Stimulated activated CD8-positive, alpha-beta memory T cell treated with anti-CD3 and anti-CD28 coated beads, Interleukin-15, amount 100 ng/mL, for 24 hours (primary cell): ENCODE measurements at places on chromosomes 2 and 18.

GRCh38 chr2:48249025-48249424 lies 280.9 kb upstream of the STON1 start:
- DNase-seq = no peak

- no peak for DNase-seq
Observed at GRCh38 chr2:134312482-134312881, 58.6 kb downstream of the MGAT5 start.

DNA sequence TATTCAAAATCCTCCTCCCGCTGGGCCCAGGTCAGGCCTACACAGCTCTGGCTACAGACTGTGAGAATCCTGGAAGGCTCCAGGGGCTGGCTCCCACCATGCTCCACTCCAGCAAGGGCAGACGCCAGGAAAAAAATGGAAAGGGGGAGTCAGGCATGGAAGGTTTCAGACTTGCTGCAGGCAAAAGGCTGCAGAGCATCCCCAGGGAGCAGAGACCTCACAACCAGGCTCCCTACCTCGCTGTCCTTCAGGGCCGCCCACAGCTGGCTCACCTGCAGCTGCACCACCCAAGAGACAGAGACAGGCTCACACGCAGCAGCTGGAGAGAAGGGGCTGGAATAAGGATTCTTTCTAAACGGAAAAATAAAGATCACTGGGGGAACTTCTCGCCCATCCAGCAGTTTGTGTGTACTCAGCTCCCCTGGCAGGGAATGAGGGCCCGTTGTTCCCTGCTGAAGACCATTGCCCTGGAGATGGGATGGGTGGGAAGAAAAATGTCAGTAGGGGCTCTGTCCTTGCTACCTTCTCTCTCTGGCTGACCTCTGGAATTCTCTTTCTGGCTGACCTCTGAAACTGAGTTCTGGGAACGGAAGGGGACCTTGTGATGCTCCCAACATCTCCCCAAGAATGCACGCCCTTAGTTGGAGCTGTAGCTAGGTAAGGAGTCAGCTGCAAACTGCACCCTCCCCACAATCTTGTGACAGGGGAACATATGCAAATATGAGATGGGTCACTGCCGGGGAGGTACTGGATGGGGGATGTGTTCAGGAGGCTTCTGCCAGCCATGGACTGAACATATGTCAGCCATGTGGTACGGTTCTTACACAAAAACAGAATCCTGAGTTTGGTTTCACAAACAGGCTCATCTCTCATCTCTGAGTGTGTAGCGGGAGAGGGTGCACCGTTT lies 34.5 kb downstream of the BCL2 start:
- no peak for DNase-seq

GRCh38 chr2:239598732-239599090 lies 197.9 kb upstream of the HDAC4 start:
- no peak for DNase-seq

DNA sequence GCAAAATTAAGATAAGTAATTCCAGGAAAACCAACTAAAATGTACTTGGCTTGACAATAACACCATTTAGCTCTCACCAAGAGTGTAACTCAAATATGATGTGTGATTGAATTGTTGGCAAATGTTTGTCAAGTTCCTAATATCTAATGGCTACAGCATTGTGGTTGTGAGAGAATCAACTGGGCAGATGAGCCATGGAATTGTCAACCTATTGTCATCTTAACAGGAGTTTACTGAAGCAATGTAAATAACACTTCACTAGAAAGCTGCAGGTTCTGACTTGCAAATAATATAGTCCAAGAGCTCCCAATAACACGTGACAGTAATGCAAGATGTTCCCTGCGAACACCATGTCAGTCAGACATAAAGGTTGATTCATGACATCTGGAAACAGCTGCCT lies 495.2 kb upstream of the MEIS1 start:
- no peak for DNase-seq

DNA sequence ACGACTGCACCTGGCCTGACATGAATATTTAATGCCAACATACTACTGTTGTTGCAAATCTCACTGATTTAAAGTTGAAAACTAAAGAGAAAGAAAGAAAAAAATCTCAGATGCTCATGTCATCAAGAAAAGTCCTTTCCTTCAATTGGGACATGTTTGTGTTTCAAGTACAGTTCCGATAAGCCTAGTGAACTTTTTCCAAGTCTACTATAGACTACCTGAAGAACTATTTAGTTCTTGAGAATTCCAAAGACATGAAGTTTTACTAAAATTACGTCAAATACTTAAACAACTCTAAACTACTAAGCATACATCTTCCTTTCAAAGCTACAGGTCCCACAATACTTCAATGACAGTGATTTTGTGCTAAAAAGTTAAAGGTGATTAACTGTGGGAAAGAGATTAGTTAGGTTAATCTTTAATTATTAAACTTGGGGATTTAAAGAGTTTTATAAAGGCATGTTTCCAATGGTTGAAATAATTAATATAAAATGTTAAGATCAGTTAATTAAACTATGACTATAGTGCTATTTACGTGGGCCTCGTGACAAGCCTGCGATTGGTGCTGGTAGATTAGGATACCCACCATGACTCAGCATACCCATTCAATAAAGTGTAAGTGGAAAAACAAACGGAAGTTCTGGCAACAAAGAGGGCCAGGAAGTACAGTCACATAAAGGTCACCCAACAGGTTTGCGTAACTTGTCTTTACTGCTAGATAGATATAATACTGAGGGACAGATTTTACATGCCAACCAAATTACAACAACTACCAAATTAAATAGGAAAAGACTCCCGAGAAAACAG lies 55.5 kb downstream of the SEPTIN10 start:
- DNase-seq = no peak

GRCh38 chr18:28013066-28013465 lies 163.9 kb downstream of the CDH2 start:
- DNase-seq = no peak

GRCh38 chr2:85886590-85886989 lies 2.2 kb downstream of the ST3GAL5 start:
- peak; percentile 6 for DNase-seq

- no peak for DNase-seq
Observed at GRCh38 chr2:221752781-221753180, 180.7 kb upstream of the EPHA4 start.

- DNase-seq = no peak
Observed at GRCh38 chr2:83703598-83703997, 755.5 kb downstream of the SUCLG1 start.

- no peak for DNase-seq
Observed at GRCh38 chr2:64491426-64491825, 32.7 kb upstream of the AFTPH start.

GRCh38 chr2:240797500-240797895 lies 22.5 kb downstream of the KIF1A start:
- DNase-seq = no peak

DNA sequence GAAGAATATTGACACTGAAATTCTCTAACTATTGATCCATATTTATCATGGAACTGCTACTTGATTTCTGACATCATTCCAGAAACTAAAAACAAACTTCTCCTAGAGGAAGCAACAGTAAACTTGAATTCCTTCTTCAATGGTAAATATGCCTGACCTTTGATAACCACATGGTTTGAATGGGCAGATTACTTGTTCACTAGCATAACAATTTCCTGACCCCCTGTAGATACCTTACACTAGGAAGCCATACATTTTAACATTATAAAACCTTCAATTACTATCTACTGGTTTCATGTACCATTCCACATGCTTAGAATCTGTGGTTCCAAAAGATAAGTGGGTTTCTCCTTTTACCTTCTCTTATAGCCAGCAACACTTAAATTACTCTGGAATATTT lies 36.5 kb upstream of the DSG1 start:
- no peak for DNase-seq

DNA sequence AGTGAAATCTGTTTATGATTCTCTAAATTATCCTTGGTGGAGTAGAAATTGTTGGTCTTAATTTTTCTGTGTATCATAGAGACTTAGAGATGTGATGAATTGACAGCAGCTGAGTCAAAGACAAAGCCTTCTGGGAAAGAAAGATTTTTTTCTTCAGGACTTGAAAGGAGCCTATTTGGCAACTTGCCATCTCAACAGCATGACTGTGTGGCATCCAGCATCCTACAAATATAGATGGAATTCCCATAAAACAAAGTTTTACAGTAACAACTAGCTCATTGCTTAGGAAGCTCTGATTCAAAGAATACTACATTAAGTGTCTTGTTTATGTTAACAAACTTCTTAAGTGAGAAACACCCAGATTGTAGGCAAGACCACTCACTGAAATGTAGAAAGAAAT lies 79.2 kb upstream of the SETBP1 start:
- no peak for DNase-seq

DNA sequence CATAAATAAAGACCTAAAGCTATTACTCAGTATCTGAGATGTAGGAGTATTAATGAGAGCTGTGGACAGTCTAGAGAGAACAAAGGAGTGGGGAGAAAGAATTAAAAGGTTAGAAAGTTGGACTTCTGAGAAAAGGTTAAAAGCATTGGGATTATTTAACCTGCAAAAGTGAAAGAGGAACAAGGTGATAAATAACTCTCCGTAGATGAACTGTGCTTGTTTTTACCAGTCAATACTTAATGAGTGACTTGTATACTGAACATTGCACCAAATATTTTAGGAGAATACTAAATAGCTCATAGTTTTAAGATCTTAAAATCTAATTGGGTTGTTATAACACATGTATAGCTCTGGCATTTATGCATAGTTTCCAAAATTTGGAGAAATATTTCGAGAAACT lies 137.5 kb downstream of the GPD2 start:
- no peak for DNase-seq

DNA sequence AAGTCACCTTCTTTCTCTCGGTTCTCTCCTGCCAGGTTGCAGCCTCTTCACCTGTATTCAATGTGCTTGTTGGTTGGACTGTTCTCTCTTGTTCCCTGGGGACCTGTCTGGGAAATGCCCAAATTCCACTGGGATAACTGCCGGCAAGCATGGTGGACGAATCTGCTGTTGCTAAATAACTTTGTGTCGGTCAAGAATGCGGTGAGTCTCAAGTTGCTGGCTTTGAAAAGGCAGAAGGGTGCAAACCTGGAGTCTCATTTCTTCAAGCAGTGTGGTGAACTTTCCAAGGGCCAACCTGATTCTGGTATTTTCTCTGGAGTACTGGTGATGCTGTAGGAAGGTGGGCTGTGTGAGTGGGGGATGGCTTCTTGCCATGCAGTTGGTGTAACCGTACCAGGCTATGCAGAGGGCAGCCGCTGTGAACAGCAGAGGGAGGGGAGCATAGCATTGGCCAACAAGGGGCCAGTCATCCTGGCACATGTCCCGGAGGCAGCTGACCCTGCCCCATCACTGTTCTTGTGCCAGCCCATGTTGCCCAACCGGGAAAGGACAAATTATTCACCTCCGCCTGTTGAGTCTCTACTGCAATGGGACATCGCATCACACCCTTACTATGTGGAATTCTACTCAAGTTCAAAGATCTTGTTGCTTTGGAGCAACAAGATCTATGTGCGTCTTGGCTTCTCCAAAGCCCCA lies 88.1 kb upstream of the SEC11C start:
- DNase-seq = no peak

- DNase-seq = no peak
Observed at GRCh38 chr2:12435430-12436222, 281.1 kb upstream of the TRIB2 start.

DNA sequence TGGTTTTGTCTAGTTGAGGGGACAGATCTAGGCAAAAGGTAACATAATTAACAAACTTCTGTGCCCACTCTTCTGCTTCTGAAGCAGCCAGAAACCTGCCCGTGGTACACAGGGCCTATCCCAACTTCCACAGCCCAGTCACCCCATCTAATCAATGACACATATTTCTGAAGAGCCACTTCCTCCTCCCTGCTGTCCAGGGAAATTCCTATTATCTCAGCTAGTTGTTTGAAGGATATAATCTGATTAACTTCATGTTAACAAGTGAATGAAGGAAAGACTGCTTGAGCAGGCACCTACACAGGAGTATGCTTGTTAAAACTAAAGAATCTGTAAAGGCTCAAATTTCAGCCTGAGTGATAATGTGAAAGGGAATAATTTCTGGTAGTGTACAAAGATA lies 61.4 kb downstream of the CCDC148 start:
- DNase-seq = no peak

- no peak for DNase-seq
Observed at GRCh38 chr2:27973592-27973991, 83.1 kb downstream of the BABAM2 start.

- no peak for DNase-seq
Observed at GRCh38 chr2:19733951-19734425, 167.8 kb downstream of the TTC32 start.

- DNase-seq = no peak
Observed at GRCh38 chr18:39464006-39464405, 1898.4 kb upstream of the CELF4 start.

DNA sequence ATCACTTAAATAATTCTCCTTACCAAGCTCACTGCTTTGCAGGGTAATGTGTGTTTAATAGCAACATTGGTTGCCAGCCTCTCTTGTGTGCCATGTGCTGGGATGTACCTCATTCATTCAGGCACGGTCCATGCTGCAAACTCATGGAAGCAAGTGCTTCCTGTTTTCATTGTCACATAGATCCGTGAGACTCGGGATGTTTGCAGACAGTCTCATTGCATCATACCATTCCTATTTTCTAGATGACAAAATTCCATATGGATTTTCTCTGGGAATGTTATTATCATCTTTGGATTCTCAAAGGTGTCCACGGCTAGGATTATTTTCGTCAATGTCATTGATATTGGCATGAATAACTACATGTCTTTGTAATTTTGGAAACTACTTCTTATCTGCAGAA lies 60.0 kb upstream of the HDAC4 start:
- DNase-seq = no peak

- DNase-seq = no peak
Observed at GRCh38 chr2:133591164-133591563, 22.9 kb upstream of the NCKAP5 start.

DNA sequence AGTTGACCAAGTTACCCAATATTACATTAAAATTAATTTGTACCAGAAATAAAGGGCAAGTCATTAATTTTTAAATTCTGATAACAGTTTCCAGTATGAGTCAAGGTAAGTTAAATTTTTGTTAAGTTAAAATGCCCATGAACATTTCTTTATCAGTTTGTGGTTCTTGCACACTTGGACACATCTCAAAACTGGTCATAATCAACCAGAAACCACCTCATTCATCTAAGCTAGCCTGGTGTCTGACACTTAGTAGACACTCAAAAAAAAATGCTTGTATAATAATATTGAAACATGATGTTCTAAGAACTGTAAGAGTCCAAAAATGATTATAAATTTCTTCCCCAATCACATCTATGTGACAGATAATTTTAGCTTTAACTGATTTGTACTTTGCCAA lies 62.4 kb downstream of the SATB2 start:
- DNase-seq = no peak

GRCh38 chr18:25672490-25672889 lies 320.5 kb upstream of the ZNF521 start:
- no peak for DNase-seq

- DNase-seq = peak; percentile 40
Observed at GRCh38 chr2:219057709-219058540, 2.8 kb downstream of the IHH start.

- no peak for DNase-seq
Observed at GRCh38 chr2:120503793-120504571, 158.0 kb downstream of the INHBB start.

DNA sequence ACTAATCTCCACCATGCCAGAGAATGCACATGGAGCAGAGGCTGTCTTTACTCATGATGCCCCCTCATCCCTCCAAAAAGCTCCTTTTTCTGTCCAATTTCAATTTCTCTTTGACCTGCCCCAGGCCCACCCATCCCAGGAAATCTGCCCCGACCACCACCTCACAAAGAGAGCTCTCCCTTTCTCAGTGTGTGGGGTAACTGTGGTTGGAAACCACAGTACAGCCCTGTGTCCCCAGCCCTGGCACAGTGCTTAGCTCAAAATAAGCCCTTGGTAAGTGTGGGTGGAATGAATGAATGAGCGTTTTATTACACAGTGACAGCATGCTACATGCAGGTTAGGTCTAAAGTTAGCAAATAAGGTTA lies 43.7 kb upstream of the CAB39 start:
- DNase-seq = no peak
